COLO829 (cell line): ENCODE measurements at places on chromosomes 7 and 10.

DNA sequence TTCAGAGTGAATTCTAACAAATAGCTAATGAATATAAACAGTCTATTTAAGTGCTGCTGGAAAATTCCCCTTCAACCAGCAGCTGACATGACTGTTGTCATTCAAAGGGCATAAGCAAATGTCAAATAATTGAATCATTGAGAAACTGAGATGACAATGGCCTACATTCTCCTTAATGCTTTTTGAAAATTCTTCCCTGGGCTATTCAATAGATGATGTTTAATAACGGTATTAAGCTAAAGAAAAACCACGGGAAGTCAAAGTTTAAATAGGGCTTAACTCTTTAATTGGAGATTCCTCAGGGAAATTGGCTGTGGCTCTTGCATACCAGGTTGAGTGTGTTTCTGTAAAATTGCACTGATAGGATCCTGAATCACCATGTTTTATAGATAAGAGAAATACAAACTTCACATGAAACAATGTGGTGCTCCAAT lies 77.0 kb downstream of the ARL4A start:
- peak; percentile 76 for DNase-seq

GRCh38 chr10:77879710-77880109 lies 46.8 kb downstream of the DLG5 start:
- DNase-seq = no peak

DNA sequence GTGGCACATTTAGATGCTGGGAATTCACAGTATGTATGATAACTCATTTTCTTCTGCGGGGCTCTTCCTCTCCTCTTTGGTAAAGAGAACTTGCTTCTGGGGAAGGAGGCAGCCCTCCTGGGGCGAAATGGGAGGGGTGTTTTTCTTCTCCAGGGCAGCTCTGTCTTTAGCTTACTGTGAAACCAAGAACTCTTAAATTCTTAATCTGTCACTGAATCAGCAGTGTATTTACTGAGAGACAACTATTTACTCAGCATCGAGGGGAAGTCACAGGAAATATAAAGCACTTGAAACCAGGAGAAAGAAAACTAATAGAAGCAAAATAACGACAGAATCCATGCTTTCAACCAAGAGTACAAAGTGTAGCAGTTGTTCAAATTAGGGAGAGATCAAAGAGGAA lies 158.2 kb upstream of the AGK start:
- DNase-seq = no peak

- no peak for DNase-seq
Measured at GRCh38 chr7:46664453-46664852, 743.4 kb upstream of the IGFBP3 start.
